ENCODE measurements at places on chromosomes 3 and 15.

- DNase-seq: no peak
Observed at GRCh38 chr3:56125358-56126005, 342.8 kb downstream of the ERC2 start.

- DNase-seq: no peak
Observed at GRCh38 chr15:50576166-50576565, 29.7 kb upstream of the USP50 start.

DNA sequence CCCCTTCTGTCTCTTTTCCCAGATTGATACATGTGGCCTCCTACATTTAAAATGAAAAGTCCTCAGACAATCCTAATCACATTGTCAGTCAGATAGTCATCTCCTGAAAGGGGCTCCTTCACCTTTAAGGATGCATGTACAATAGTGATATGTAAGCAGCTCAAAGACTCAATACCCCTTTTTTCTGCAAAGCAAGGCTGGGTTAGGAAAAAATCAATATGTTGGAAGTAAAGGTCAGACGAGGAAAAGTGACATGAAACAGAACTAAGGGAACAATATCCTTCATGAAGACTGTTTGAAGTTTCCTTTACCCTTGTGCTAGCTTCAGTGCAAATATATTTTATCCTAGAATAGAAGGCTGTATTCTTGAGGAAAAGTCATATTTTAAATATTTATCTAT is 539.3 kb downstream of the NR2F2 start:
- no peak for DNase-seq

DNA sequence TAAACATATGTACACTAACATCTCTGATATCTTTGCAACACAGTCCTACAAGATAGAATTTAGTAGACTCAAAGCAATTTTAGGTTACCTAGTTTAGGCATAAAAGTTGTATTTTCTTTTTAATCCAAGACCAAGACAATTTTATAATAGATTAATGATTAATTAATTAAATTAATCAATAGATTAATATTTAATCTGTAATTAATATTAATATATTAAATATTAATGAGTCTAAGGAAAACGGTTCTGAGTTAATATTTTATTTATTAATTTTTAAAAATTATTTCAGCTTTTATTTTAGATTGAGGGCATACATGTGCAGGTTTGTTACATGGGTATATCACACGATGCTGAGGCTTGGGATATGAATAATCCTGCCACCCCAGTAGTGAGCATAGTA is 49.0 kb downstream of the EHHADH start:
- DNase-seq: no peak

DNA sequence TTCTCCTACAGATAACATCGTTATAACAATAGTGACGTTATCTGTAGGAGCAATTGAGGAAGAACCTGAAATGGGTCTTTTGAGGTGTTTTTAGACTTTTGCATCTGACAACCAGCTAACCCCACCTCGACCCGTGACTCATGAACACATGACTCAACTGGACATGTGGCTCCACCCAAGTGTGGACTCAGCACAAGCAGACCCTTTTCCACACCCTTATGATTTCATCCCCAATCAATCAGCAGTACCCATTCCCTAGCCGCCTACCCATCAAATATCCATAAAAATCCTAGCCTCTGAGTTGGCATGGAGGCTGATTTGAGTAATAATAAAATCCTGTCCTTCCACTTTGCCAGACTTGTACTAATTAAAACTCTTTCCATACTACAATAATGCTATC is 255.4 kb downstream of the ARPP21 start:
- DNase-seq: no peak

- DNase-seq: no peak
Observed at GRCh38 chr3:121508389-121508788, 37.4 kb downstream of the POLQ start.

- no peak for DNase-seq
Observed at GRCh38 chr3:143571548-143571947, 276.7 kb downstream of the SLC9A9 start.

- DNase-seq: no peak
Observed at GRCh38 chr15:89128320-89129122, 40.3 kb downstream of the ABHD2 start.

GRCh38 chr3:38152609-38153008 is 12.7 kb upstream of the OXSR1 start:
- no peak for DNase-seq

- DNase-seq: no peak
Observed at GRCh38 chr3:157166115-157166514, 6.2 kb upstream of the CCNL1 start.

GRCh38 chr3:142894493-142894892 is 5.6 kb upstream of the PCOLCE2 start:
- no peak for DNase-seq
